ENCODE measurements at places on chromosomes 3 and 15.
A peak's percentile ranks its signal among the peaks of the same experiment; 100 is the strongest.

- DNase-seq, result no peak
These were observed 977.6 kb downstream of the MCTP2 start for GRCh38 chr15:95208988-95209387.

GRCh38 chr3:75631541-75631940 lies 32.6 kb upstream of the FRG2C start:
- no peak for DNase-seq

DNA sequence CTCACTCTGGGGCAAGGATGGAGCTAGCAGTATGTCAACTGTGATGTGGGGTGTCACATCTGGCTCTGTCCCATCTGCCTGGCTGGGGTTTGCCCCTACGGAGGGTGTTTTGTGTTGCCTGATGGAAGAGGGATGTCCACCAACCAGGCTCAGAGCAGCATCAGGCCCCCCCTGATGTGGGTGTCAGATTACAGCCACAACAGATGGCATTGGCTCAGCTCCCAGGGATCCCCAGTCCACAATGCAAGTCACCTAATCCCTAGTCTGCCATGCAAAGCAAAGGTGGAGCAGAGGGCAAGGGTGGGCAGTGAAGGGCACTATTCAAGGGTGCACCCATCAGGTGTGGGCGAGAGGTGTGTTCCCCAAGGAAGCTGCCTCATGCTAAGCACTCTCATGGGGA lies 48.9 kb upstream of the AMOTL2 start:
- DNase-seq, result peak; percentile 25

GRCh38 chr3:127566833-127567232 lies 23.7 kb downstream of the TPRA1 start:
- DNase-seq, result no peak

DNA sequence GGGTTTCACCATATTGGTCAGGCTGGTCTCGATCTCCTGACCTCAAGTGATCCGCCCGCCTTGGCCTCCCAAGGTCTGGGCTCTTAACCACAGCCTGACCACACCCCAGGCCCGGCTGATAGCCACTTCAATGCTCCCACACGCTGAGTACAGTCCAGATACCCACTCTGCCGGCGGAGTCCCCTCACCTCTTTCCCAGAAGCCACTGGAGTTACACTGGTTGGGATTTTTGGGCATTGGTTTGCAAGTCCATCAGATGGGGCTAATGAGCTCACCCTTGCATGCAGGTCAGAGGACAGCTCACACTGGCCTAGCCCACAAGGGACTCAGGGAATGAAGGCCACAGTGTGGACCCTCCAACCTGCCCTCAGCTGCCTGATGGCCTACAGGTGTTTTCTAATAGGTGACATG lies 60.1 kb downstream of the IQSEC1 start:
- DNase-seq, result no peak

GRCh38 chr3:15384510-15385237 lies 42.7 kb downstream of the METTL6 start:
- DNase-seq, result no peak

DNA sequence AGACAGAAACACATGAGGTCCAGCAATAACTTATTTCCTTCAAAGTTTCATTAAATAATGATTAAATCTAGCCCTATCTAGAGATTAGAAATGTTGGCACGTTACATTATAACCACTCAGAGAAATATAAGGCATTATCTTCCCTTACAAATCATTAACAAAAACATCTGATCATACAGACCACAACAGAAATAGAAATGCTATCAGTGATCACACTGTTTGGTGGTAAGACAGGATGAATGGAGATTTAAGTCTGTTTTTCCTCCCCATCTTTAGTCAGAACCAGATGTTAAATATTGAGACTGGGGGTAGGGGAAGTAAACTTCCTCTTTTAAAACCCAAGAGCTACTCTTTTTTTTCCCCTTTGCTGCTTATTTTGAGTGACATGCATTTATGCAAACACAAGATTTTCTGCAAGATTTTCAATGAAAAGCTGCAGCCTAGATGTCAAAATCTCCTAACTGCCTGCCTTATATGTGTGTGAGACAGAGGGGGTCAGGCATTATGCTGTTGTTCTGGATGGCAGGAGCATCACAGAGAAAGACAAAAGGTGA lies 70.4 kb downstream of the CBLB start:
- peak; percentile 24 for DNase-seq

DNA sequence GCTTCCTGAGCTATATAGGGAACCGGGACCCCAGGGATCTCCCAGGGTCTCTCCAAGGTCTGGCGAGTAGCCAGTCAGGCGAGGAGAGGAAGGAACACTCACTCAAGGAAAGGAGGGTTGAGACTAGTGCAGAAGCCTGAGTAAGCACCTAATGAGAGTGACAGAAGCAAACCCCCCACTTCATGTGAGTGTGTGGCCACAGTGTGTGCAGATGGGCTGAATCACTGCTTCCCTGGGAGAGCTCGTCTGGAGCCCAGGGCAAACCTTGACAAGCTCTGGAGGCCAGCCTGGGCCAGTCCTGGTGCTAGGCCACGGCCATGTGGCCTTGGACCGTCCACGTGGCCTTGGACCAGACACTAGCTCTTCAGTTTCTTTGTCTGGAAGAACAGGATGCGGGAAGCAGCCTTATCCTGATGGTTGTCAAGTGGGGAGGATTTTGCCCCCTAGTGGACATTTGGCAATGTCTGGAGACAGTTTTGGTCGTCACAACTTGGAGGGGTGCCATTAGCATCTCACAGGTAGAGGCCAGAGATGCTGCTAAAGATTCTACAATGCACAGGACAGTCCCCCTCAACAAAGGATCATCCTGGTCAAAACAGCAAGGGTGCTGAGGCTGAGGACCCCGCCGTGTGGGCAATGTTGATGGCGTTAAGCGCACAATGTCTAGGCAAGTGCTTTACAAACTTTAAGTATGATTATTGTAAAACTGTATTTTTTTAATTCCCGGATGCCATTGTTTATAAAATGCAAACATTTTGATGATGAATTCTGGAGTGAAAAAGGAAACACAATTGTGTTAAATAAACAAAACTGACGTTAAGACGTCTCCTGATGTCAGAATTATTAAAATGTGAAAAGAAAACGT lies 34.8 kb upstream of the CTSH start:
- peak; percentile 83 for DNase-seq
